CD4-positive, CD25-positive, alpha-beta regulatory T cell (primary cell): ENCODE measurements at places on chromosomes 1 and 21. TPM values are rescaled to one million over a fixed set of nuclear protein-coding genes. Genes with fewer than 3 reads are reported as not detected.

Gene SYCP1
- total RNA-seq: not detected

- no peak for DNase-seq
Observed at GRCh38 chr1:150813028-150813707, 5.1 kb upstream of the CTSK start.

Gene PRMT6
- 7.8 TPM for total RNA-seq

Gene SPEN
- 92.4 TPM for total RNA-seq

Gene RHBDL2
- not detected for total RNA-seq
